Naive thymus-derived CD8-positive, alpha-beta T cell (primary cell): ENCODE measurements at places on chromosomes 7 and 10.

DNA sequence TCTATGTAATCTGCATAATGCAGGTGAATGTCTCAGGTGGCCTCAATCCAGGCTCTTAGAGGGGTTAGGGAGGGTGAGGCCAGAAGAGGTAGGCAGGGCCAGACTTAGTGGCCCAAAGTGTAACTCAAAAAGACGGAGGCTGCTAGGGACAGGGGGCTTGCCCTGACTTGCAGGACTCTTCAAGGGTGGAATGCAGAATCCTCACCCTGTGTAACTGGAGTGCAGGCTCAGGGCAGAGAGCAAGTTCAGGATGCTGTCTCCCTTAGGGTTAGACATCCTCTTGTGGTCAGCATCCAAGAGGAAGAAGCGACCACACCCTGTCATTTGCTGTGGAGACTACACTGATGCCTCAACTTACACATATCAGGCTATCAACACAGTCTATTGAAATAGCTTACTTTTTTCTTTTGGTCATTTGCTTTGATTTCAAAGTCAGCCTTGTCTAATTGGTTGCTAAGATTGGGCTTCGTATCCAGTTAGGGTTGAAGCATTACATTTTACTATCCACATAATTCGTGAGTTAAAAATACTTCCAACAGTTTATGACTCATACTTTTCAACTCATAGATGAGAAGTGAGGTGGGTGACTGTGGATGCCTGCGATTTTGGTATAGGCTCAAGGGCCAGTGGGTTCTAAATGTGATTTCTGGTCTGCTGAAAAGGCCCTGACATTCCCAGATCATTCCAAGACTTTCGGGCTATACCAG is 563.6 kb downstream of the SUGCT start:
- no peak for DNase-seq

GRCh38 chr10:103120977-103121735 is 71.9 kb downstream of the NT5C2 start:
- DNase-seq = no peak

DNA sequence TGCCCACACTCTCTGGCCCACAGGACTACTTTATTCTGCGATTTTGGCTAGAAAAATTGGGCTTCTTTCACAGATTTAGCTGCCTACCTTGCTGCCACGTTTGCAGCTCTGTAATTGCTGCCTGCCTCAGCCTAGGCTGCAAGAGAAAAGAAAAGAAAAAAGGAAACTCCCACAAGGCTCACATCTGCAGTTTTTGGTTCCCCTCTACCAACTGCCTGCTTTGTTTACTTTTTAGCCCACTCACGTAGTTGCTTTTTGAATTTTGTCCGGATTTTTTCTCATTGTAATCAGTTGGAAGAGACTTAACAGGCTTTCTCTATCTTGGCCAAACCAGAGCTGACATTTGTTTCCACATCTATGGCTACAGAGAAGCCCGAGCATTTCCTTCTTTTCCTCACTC is 24.3 kb downstream of the SUN3 start:
- DNase-seq = no peak

GRCh38 chr7:100686201-100686821 is 7.7 kb downstream of the GIGYF1 start:
- no peak for DNase-seq

DNA sequence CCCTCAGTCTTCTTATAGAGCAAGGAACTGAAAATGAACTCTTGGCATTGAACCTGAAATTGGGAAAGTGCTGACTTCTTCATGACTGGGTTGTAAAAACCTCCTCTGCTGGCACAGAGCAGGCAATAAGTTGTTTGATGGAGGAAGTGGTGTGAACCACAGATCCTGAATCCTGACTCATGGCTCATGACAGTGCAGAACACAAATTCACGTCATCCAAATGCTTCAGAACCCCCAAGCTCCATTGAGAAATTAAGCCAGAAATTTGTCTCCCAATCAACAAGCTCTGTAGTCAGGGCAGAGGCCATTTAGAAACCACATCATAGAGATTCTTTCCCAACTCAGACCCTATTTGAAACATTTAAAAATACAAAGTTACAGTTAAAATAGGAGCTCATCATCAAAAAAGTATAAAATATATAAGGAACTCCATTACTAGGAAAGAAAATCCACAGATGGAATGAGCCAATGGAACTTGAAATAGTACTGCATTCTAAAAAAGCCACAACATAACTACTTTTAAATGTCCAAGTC is 10.3 kb upstream of the STK17A start:
- no peak for DNase-seq

DNA sequence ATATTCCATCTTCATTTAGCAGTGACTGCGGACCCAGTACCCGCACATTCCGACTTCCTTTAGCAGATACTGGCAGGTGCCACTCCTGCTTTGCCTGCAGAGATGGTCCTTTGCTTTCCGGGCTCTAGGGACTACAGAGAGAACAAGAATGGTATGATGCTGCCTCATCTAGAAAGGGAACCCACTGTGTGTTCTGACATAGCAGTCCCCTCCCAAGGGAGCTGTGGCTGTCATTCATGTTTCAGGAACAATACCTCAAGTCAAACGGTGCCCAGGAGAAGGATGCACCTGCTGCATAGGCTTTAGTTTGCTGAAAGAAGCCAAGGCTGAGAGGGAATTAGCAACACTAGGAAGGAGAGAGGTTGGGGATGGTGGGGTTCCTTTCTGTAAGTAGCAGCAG is 15.9 kb upstream of the TMEM72 start:
- DNase-seq = no peak

DNA sequence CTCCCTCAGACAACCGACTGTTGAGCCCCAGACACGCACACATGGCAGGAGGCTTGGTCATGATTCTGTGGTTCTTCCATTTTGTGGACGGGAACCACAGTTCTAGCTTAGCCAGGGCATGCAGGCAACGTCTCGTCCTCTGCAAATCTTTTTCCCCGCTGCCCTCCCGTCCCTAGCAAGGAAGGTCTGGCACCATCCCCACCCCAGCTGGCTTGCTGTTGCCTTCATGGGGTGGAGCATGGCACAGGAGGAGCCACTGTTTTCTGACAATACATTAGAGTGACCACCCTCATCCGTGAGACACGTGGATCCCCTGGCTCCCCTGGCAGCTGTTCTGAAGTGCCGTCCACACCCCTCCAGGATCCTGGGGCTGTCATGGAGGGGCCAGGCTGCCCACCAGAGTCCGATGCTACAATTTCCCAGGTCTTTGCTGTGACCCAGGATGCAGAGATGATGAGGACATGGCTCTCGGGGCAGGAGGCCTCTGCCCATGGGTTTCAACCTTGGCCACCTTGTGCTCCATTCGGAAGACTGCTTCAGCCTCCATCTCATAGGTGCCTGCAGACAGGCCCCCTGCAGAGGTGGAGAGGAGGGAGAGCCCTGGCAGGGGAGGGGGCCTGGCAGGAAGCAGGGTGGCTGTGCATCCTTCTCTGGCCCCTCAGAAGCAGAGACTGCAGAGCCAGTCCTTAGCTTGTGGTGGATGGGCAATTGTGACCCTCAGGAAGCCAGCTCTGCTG is 233.6 kb downstream of the GLRX3 start:
- DNase-seq = no peak

DNA sequence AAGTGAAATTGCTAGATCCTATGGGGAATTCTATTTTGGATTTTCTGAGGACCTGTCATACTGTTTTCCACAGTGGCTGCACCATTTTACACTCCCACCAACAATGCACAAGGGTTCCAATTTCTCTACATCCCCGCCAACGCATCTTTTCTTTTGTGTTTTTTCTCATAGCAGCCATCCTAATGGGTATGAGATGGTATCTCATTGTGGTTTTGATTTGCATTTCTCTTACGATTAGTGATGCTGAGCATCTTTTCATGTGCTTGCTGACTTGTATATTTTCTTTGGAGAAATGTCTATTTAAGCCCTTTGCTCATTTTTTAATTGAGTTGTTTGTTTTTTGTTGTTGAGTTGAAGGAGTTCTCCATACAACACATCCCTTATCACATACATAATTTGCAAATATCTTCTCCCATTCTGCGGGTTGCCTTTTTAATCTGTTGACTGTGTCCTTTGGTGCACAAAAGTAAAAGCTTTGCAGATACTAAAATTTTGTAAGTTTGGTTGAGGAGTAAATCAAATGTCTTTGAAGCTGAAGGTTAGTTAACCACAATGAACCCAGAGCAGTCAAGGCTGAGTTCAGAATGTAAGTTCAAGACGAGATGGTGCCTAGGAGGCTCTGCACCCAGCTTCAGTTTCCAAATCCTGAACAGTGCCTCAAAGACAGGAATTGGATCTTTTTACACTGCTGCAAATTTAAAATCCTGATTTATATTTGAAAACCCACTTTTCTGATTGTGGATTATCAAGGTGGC is 195.4 kb downstream of the COBL start:
- DNase-seq = no peak

- peak; percentile 4 for DNase-seq
These were observed 520 bp downstream of the ELAPOR2 start for GRCh38 chr7:87058744-87059524.

GRCh38 chr7:5177060-5177459 is 13.0 kb upstream of the WIPI2 start:
- DNase-seq = no peak

DNA sequence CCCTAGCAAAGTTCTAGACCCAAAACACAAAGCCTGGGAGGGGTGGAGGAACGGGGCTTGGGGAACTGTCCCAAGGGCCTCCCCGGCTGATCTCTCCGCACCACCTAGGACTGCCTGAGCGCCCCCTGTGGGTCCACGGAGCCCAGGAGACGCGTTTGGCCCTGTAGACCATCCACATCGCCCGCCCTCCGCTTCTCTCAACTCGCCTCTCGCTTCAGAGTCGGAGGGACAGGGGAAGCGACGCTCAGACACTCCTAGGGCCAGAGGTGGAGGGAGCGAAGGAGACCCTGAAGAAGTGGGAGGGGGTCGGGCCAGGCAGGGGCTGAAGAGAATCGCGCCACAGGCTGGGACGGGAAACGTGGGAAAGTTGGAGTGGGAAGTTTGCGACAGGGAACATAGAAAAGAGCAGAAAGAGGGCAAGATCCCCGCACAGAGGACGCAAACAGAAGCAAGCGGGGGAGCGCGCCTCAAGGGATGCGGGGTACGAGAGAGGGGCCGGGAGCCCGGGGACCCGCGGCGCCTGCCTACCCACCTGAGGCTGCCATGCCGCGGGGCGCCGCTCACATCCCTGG is 378 bp downstream of the PIK3AP1 start:
- DNase-seq = peak; percentile 28

DNA sequence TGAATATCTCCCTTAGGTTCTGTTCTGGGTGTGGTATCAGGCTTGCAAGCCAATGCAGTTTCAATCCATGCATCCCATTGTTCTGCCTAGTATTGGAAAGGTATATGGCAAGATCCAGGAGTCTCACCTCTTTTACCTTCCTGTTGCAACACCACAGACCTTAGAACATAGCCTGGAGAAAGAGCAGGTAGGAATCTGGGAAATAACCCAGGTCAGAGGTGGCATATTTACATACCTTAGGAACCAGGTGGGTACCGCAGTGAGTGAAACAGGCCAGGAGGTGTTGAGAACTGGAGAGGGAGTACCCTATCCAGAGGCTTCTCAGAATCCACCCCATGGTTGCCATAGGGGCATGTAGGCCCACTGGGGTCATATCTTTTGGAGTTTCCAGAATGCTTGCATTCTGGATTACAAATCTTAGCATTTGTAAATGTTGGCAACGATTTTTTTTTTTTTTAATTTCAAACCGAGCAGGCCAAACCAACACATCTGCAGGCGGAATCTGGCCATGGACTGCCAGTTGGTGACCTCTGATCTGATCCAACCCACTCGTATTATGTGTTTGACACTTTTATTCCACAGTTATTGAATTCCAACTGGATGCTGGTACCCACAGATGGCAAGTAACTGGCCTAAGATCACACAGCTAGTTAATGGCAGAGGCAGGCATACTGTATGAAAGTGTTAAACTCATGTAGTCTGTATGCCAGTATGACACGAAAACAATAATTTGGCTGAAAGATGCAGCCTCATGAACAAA is 180.3 kb upstream of the TCF7L2 start:
- no peak for DNase-seq

GRCh38 chr10:102643336-102644065 is 778 bp upstream of the TRIM8 start:
- DNase-seq = peak; percentile 34

DNA sequence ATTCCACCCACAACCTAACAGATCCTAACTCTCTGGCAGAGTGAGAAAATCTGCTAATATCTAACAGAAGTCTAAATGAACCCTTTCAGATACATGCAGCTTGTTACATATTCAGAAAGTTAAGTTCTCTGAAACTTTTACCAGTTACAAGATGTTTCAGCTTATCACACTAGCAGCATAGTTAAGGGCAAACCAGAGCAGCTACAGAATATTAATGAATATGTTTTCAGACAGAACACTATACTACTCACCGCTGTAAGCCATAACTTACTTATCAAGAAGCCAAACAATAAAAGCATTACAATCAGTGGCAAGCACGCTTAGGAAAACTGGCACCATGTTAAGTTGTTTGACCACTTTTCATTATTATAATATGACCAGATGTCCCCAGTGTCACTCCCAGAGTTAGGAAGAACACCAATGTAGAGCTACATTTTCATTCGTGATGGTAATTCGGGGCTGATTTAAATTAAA is 2.7 kb downstream of the ITGB1 start:
- no peak for DNase-seq

DNA sequence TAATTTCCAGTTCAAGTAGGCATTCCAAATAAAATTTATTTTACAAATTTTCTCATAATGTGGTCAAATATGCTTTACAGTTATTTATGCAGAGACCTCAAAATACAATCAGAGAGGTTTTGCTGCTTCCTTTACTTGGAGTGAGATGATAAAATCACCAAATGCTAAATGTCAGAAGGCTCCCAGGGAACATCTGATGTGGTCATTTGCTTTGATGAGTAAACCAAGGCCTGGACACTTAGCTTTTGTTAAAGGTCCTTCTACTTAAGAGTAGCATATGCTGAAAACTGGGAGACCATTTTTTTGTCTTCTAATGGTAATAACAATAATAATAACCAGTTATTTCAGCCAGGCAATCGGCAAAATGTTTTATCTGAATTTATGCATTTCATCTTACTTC is 60.6 kb upstream of the AKR1E2 start:
- DNase-seq = no peak

GRCh38 chr10:132249824-132250375 is 57.9 kb downstream of the STK32C start:
- DNase-seq = no peak

DNA sequence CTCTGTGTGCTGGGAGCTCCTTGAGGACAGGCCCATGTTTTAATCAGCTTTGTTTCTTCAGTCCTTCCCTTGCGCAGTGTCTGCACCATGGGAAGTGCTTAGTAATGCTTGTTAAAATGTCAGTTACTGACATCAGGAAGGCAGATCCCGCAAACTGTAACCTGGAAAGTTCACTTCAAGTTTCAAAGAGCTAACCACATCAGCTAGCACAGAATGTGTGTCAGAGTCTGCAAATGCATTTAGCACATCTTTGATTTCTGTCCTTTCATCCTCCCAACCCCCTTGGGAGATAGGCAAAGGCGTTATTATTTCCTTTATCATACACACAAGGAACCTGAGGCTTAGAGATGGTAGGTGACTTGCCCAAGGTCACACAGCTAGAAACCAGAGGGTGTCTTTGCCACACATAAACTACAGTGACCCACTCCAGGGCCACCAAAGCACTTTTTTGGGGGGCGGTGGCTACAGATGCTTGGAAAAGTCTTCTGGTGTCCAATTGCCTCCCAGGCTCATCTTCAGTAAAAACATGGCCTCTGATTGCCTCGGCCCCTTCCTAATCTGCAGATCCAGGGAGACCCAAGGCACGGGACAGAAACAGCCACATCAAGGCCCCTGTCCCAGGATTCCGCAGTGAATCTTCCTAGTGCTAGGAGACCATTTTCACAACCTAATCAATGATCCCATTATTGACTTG is 116.2 kb upstream of the GPR26 start:
- DNase-seq = no peak

GRCh38 chr10:11447586-11447985 is 163.9 kb downstream of the USP6NL start:
- no peak for DNase-seq
